CD4-positive, alpha-beta T cell (primary cell): ENCODE measurements at places on chromosomes 6 and 20. TPM values are rescaled to one million over a fixed set of nuclear protein-coding genes. Genes with fewer than 3 reads are reported as not detected.

DNA sequence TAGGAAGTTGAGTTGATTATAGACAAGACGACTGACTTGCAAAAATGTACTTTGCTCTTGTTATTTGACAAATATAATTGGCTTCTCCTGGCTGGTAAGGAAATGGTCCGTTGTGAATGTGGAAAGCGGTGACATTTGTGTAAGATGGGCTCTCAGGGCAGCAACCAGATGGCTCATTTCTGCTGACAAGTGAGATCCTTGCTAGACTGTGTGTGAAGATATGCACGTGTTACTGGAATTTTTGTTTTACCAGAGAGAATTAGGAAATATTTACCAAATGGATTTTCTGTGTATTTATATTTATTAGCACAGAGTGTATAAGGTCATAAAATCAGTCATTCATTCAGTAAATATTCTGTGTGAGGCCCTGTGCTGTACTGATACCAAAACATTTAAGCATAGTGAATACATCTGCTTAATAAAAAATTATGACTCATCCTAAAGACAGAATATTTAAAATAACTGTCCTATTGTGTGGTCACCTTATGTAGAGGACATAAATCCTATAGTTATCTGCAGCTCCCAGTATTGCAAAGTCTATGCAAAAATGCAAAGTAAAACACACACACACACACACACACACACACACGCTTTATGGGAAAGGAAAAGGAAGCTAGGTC is 109.9 kb upstream of the ASF1A start:
- no peak for DNase-seq
- no peaks in the 10 kb centered on the region for H3K27me3 ChIP-seq
- H3K4me1 ChIP-seq, result peaks cover 24% of the 10 kb centered on the region
- no peak overlapping the region for H3K27ac ChIP-seq

GRCh38 chr20:63754008-63754407 is 14.4 kb downstream of the SLC2A4RG start:
- H3K27me3 ChIP-seq, result no peaks in the 10 kb centered on the region
- DNase-seq, result no peak
- no peaks in the 10 kb centered on the region for H3K36me3 ChIP-seq
- peaks cover 37% of the 10 kb centered on the region for H3K4me1 ChIP-seq
- no peak overlapping the region for H3K4me3 ChIP-seq
- H3K27ac ChIP-seq, result no peak overlapping the region

DNA sequence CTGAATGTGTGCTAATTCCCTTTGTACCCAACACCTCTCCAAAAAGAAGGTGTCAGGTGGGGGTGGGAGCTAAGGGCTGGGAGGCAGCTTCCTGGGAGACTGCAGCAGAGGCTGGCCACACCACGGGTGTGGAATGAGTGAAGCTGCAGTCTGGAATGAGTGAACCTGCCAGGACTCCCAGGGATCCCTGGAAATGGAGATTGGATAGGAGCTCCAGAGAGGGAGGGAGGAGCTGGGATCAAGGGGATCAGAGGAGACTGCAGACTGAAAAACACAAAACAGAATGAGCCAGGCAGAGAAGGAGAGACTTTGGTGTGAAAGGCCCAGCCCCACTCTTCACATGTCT is 387.0 kb upstream of the SULF2 start:
- no peak overlapping the region for H3K27ac ChIP-seq
- no peaks in the 10 kb centered on the region for H3K4me1 ChIP-seq
- no peaks in the 10 kb centered on the region for H3K27me3 ChIP-seq
- no peak for DNase-seq

GRCh38 chr6:46296586-46296985 is 125.8 kb upstream of the ENPP5 start:
- H3K27ac ChIP-seq, result no peak overlapping the region
- no peaks in the 10 kb centered on the region for H3K27me3 ChIP-seq
- no peak for DNase-seq
- H3K4me3 ChIP-seq, result no peak overlapping the region
- no peaks in the 10 kb centered on the region for H3K36me3 ChIP-seq
- no peaks in the 10 kb centered on the region for H3K4me1 ChIP-seq

DNA sequence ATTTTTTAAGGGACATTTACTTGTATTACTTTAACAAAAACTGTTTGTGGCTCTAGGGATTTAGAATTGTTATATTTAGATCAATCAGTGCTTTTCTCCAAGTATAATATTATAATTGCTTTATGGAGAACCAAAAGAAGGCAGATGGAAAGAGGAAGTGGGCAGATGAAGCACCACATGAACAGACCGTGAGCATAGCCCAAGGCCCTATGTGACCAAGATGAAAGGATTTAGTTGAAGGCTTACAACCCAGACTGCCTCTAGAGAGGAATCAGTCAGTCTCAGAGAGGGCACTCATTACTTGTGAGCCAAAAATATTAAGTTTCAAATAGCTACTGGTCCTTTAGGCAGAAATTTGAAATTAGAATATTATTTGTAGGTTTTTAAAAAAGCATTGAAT is 102.3 kb upstream of the IMPG1 start:
- H3K4me1 ChIP-seq, result no peaks in the 10 kb centered on the region
- H3K27me3 ChIP-seq, result no peaks in the 10 kb centered on the region
- H3K36me3 ChIP-seq, result no peaks in the 10 kb centered on the region

- H3K4me3 ChIP-seq, result no peak overlapping the region
- no peaks in the 10 kb centered on the region for H3K27me3 ChIP-seq
- DNase-seq, result no peak
- no peaks in the 10 kb centered on the region for H3K4me1 ChIP-seq
- no peak overlapping the region for H3K27ac ChIP-seq
Measured at GRCh38 chr6:47000842-47001241, 41.3 kb downstream of the ADGRF1 start.

DNA sequence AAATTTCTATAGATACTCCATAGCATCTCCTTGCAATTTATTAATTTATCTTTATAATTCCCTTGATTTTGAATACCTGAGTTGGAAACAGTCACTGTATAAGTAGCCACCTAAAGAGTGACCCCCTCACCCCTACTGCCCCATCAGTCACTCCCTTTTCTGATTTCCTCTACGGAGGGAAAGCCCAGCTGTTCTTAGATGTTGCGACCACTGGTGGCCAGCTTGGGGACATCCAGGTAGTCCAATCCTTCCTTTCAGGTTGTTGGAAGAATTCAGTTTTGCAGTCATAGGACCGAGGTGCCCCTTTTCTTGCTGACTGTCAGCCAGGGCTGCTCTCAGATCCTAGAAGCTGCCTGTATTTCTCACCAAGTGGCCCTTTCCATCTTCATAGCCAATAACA is 87.8 kb downstream of the BMP6 start:
- no peak overlapping the region for H3K27ac ChIP-seq
- no peaks in the 10 kb centered on the region for H3K36me3 ChIP-seq
- H3K27me3 ChIP-seq, result peaks cover 4% of the 10 kb centered on the region
- H3K4me1 ChIP-seq, result no peaks in the 10 kb centered on the region
- no peak for DNase-seq

SNTA1 gene
- total RNA-seq, result 5.2 TPM

DNA sequence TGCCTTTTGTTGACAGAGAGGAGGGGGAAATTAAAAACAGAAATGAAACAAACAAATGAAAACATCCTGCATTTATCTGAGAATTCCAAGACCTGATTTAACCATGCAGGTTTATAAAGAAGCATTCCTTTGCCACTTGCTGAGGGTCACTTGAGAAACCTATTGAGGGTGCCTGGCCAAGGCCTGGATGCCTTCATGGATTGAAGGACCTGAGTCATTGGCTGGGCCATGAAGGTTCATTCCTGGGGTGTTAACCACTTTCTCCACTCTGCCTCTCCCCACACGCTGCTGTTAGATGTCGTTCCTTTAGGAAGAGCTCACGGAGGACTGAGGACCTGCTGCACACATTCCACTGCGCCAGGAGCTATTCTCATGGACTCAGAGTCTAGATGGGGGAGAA is 49.7 kb downstream of the DAAM2 start:
- H3K36me3 ChIP-seq, result no peaks in the 10 kb centered on the region
- no peak overlapping the region for H3K27ac ChIP-seq
- H3K4me3 ChIP-seq, result no peak overlapping the region
- no peak for DNase-seq
- H3K27me3 ChIP-seq, result no peaks in the 10 kb centered on the region

ECT2L gene
- not detected for total RNA-seq

GRCh38 chr6:152218887-152219286 is 411.4 kb downstream of the ESR1 start:
- DNase-seq, result no peak
- H3K4me3 ChIP-seq, result no peak overlapping the region
- no peaks in the 10 kb centered on the region for H3K27me3 ChIP-seq
- no peak overlapping the region for H3K27ac ChIP-seq
- H3K4me1 ChIP-seq, result no peaks in the 10 kb centered on the region

DNA sequence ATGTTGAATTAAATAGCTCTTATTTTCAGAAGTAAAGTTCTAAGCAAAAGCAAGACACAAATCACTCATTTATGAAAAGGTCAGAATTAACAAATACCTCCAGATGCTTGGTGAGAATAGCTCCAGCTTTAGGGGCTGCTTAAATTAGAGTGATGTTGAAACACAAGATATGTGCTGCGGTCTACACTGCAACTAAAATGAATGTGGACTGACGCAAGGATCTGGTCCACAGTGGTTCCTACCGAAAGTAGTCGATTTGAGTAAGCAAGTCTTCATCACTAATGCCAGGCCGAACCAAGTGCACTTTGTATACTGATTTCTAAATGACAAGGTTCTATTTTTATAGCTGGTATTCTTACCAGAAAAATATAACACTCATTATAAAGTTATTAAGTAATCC is 96.3 kb downstream of the PRDM1 start:
- no peaks in the 10 kb centered on the region for H3K27me3 ChIP-seq
- H3K4me1 ChIP-seq, result peaks cover 32% of the 10 kb centered on the region
- H3K36me3 ChIP-seq, result peaks cover 4% of the 10 kb centered on the region
- no peak overlapping the region for H3K27ac ChIP-seq
- H3K4me3 ChIP-seq, result no peak overlapping the region

GRCh38 chr6:10521104-10521808 is at the start of gene GCNT2:
Gene GCNT2 (plus strand): TSS chr6:10521351. CDS start chr6:10528912, 7,561 bp downstream.
- no peak within 1 kb of the TSS for H3K4me3 ChIP-seq
- H3K36me3 ChIP-seq, result no peaks in the 10 kb centered on the region
- H3K27ac ChIP-seq, result no peak within 1 kb of the TSS
- DNase-seq, result no peak
- no peaks in the 10 kb centered on the region for H3K27me3 ChIP-seq

- H3K4me3 ChIP-seq, result no peak overlapping the region
- H3K36me3 ChIP-seq, result no peaks in the 10 kb centered on the region
- no peaks in the 10 kb centered on the region for H3K27me3 ChIP-seq
Measured at GRCh38 chr6:154319231-154319858, 37.3 kb downstream of the IPCEF1 start.

- no peaks in the 10 kb centered on the region for H3K4me1 ChIP-seq
- H3K27me3 ChIP-seq, result no peaks in the 10 kb centered on the region
- DNase-seq, result no peak
- no peaks in the 10 kb centered on the region for H3K36me3 ChIP-seq
- H3K4me3 ChIP-seq, result no peak overlapping the region
Measured at GRCh38 chr6:146909886-146910285, 294.3 kb upstream of the STXBP5 start.

ELOVL2 gene
- total RNA-seq, result not detected

DNA sequence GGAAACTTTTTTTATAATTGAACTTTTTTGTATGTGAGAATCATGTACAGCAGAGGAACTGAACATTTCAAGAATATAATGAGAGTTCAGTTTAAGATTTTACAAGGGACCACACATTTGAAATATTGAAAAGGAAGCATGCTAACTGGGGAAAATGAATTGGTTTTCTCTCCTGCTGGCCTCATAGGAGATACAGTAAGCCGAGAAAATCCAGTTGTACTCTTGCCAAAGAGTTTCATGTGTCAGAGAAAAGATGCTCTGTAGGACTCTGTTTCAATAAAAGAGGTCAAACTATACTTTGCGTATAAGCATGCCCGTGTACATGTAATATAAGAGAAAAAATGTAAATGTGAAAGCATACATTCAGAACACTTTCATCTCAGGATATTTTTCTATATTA is 393.5 kb upstream of the NRSN1 start:
- no peaks in the 10 kb centered on the region for H3K4me1 ChIP-seq
- no peak for DNase-seq
- no peaks in the 10 kb centered on the region for H3K27me3 ChIP-seq
- H3K36me3 ChIP-seq, result no peaks in the 10 kb centered on the region
- H3K4me3 ChIP-seq, result no peak overlapping the region
- H3K27ac ChIP-seq, result no peak overlapping the region

TTLL9 gene
- not detected for total RNA-seq

- no peak overlapping the region for H3K27ac ChIP-seq
- H3K27me3 ChIP-seq, result no peaks in the 10 kb centered on the region
- no peaks in the 10 kb centered on the region for H3K36me3 ChIP-seq
- peak overlapping the region; percentile 74 for H3K4me3 ChIP-seq
Measured at GRCh38 chr6:7053125-7053774, 54.5 kb upstream of the RREB1 start.

- H3K4me3 ChIP-seq, result no peak overlapping the region
- DNase-seq, result no peak
- H3K36me3 ChIP-seq, result peaks cover 2% of the 10 kb centered on the region
- H3K27me3 ChIP-seq, result no peaks in the 10 kb centered on the region
- H3K27ac ChIP-seq, result no peak overlapping the region
Measured at GRCh38 chr6:38658418-38659167, 18.9 kb upstream of the BTBD9 start.
